Stimulated activated naive CD8-positive, alpha-beta T cell treated with anti-CD3 and anti-CD28 coated beads, Interleukin-15, Interleukin-2, amounts not matched to agents 100 U/mL and 50 U/mL, for 24 hours (primary cell): ENCODE measurements at places on chromosomes 7 and 10.

GRCh38 chr10:80373502-80373901 lies 16.9 kb downstream of the DYDC2 start:
- DNase-seq = no peak

GRCh38 chr10:132027423-132027983 lies 38.2 kb upstream of the JAKMIP3 start:
- no peak for DNase-seq

DNA sequence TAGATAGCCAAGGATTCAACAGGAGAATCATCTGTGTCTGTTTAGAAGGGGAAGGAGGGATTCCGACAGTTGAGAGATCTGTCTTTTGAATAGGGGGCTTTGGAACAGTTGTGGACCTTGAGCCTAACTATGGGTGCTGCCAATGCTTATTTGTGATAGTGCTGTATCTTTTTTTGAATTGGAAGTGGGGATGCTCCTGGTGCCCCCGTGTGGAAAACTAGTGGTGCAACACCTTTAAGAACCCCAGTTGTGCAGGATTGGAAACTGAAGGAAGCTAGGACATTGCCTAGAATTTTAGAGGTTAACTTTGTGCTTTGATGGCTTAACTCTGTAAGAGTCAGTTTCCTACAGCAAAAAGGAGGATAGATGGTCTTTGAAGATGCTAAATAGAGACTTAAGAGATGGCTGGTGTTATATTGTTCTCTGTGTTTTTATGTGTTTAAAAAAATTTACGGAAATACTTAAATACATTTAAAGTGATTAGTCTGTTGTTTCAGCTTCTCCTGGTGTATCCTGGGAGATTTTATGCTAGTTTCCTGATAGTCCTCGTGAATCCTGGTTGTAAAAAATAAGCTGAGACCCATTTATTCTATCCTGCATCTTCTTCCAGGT lies 69.3 kb downstream of the AP3M1 start:
- DNase-seq = peak; percentile 40

DNA sequence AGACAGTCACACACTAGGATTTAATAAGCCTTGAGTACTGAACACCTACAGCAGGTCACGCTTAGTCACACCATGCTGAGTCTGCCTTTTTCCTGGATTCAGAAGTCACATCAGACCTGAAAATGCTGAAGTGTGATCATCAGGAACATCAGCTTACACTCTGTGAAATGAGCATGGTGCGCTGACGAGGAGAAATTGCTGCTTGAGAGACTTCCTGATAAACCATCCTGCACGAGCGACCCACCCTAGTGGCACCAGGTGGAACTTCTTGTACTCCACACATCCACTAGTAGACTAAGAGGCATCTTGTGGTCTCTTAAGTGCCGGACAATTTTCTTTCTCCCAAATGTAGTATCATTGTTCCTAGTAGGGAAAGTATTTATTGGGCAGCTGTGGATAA lies 51.8 kb upstream of the MRLN start:
- DNase-seq = peak; percentile 15

DNA sequence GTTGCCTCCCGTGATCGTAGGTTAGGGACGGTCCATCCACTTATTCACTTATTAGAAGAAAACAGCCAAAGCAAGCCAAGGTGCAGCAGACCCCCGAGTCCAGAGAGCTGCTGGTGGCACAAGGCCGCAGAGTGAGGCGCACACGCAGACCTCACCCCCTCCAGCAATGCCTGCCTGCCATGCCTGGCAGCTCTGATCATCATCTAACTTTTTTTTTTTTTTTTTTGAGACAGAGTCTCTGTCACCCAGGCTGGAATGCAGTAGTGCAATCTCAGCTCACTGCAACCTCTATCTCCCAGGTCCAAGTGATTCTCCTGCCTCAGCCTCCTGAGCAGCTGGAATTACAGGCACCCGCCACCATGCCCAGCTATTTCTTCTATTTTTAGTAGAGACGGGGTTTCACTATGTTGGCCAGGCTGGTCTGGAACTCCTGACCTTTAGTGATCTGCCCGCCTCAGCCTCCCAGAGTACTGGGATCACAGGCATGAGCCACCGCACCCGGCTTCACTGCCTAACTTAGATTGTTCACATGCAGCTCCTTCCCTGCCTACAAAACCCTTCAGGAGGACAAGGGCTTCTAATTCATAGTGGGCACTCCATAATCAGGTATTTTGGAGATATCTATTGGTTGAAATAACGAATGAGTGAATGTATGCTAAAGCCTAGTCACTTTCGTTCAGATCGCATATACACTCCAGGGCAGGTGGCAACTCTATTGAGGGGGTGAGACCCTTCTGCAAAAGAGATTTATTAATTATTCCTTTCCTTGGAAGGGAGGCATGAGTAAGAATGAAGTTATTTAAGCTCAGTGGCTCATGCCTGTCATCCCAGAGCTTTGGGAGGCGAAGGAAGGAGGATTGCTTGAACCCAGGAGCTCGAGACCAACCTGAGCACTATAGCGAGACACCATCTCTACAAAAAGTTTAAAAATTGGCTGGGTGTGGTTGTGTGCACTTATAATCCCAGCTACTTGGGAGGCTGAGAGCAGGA lies 15.9 kb downstream of the TRIM56 start:
- DNase-seq = no peak

GRCh38 chr10:120989996-120990598 lies 138.9 kb downstream of the WDR11 start:
- no peak for DNase-seq

GRCh38 chr10:88881922-88882645 lies 2.0 kb downstream of the STAMBPL1 start:
- no peak for DNase-seq

DNA sequence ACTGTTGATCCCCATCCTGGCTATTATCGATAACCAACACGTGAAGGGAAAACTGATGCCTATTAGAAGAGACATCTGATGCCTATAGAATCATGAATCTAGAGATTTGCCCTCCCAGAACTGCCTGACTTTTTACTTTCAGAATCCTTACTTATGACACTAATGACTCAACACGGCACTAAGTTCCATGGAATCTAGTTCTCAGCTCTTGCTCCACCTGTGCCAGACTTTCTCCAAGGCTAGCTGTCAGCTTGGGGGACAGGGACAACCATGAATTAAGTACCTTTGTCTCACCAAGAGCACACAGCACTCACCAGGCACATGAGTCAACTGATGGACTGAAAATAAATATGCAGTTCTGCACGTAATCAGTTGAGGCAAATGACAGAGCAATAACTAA lies 184.2 kb downstream of the FRMD4A start:
- no peak for DNase-seq

GRCh38 chr10:110260746-110261477 lies 43.8 kb downstream of the SMNDC1 start:
- DNase-seq = no peak

- DNase-seq = no peak
These were observed 173.4 kb downstream of the RNF216 start for GRCh38 chr7:5607951-5608656.

DNA sequence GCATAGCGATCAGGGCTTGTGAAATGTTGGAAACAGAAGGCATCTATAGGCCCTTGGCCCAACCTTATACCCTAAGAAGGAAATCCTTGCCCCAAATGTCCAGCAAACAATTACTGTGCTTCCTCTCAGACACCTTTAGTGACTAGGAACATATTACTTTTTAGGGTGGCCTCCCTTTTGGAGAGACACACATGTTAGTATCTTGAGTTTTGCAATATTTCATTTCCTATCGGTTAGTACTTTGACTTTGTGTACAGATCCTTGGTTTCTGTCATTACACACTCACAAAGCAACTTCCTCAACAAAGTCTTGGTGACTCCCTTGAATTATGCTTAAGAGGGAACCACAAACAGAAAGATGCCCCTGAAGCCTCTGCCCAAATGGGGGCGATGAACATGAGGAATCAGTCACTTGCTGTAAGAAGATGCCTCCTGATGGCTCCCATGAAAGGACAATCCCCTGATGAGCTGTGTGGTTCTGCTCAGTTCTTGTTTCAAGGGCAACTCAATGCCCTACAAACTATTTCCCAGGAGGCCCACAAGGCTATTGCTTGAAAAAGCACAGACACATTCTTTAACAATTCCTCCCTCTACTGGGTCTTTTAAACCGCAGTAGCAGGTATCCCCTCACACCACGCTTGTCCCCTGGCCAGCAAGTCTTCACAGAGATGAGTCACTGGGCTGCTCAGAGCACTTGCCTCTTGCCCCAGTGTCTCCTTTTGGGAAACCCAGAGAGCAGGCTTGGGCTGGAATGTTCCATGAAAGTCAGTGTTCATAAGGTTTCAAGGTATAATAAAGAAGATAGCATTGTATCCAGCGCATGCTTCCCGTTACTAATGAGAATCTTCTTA lies 196.2 kb downstream of the FANK1 start:
- no peak for DNase-seq

DNA sequence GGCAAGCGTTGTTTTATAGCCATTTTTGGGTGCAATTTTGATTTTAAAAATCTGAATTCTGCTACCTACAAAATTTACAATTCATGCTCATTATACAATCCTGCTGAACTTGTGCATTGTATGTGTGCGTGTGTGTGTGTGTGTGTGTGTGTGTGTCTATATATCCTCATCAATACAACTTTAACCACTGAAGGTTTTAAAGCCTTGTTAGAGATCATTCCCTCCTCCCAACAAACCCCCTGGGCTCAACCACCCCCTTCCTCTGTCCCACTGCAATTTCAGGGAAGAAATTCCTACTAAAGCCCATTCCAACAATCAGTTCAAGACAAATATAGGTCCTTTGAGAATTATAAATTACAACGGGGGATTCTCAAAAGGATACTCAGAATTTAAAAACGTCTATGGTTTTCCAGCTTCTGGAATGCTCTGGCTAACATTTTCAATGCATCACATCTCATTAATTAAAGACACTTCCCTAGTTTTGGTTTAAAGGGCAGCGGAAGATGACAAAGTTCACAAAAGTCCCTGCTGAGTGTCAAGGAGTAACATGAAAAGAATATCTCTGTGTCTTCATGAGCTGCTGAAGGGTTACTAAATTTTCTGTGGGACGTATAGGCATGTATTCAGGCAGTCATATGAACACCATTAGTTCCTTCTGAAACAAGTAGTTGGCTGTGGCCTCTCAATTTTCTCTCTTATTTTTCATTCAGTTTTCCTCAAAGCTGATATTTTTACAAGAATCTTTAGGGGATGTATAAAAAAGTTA lies 889 bp upstream of the SEMA3A start:
- DNase-seq = no peak

DNA sequence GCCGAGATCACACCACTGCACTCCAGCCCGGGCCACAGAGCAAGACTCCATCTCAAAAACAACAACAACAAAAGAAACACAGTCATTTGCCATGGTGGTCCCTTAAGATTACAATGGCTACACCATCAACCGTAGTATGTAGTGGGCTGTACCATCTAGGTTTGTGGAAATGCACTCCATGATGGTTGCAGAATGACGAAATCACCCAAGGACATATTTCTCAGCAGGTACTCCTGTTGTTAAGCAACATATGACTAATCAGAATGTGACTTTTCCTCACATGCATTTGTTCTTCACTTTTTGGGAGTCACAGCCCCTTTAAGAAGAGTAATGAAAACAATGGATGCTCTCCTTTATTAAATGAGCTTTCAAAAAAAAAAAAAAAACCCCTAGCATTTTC lies 11.0 kb downstream of the SVIL start:
- no peak for DNase-seq

GRCh38 chr10:74995806-74996205 lies 115.7 kb upstream of the SAMD8 start:
- DNase-seq = no peak

- no peak for DNase-seq
These were observed 834.2 kb downstream of the LRMDA start for GRCh38 chr10:76265441-76266113.

DNA sequence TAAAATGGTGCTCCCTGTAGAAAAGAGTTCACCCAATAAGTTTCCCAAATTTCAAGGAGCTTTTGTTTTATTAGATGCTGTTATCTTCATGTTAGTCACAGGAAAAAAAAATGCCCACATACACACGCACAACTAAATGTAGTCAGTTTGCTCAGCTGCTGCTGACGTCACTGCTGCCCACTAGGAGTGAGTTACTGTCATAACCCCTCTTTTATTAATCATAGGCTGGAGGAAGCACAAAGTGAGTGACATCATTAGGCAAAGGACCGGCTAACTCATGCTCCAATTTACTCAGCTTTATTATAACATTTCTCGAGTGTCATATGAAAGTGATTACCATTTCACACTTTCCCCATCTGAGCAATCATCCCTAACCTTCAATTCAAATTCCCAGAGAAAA lies 6.7 kb upstream of the INHBA start:
- DNase-seq = no peak

GRCh38 chr7:47713595-47713994 lies 131.7 kb upstream of the TNS3 start:
- DNase-seq = no peak

DNA sequence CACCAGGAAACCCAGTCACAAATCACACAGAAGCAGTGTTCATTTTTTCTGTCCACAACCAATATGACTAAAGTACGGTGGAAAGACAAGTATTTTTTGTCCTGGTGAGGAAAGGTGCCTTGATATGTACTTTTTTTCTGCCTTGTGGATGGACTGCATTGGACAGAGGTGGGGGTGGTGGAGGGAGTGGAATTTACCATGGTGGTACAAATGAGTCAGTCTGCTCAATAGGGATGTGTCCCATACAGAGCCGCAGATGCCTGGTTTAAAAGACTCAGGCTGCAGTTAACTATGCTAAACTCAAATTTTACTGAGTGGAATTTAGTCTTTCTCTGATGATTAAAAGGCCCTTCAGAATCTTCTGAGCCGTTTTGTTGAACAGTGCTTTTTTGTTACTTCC lies 674.5 kb upstream of the GALNT17 start:
- DNase-seq = no peak

DNA sequence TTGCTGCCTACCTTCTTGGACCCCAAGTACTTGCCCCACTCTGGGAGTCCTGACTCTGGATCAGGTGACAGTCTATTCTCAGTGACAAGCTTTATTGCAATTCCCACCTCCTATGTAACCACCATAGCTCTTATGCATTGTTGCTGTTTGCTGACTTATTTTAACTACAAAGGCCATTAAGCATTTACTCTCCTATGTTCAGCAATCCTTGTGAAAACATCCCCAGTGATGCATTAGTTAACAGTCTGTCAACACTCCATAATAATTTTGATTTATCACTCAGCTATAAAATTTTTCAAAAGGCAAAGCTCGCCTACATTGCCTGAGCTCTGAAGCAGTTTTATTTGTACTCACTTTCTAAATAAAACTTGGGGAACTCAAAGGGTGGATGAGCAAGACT lies 871.8 kb upstream of the SORCS1 start:
- DNase-seq = no peak

DNA sequence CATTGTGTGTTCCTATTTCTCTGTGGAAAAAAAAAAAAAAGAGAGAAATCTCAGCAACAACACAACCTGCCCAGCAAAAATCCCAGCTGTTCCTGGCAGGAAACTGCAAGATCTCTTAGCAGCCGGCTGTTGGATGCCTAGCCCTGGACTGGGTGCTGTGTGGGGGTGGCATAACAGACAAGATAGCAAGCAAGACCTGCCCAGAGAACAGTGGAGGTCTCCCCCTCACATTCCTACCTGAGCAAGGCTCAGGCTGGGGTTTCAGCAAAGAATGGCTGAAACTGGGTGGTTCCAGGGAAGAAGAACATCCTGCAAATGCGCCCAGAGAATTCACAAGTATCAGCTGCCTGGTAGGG lies 248.8 kb upstream of the ZMIZ1 start:
- DNase-seq = no peak

- DNase-seq = no peak
These were observed 46.0 kb downstream of the ZNRF2 start for GRCh38 chr7:30330134-30331111.

- peak; percentile 20 for DNase-seq
These were observed 1.5 kb downstream of the ACTR3B start for GRCh38 chr7:152760854-152761748.
